ENCODE measurements at places on chromosomes 1 and 21.

GRCh38 chr1:2269193-2269921 is 41.2 kb downstream of the SKI start:
- DNase-seq, result no peak

DNA sequence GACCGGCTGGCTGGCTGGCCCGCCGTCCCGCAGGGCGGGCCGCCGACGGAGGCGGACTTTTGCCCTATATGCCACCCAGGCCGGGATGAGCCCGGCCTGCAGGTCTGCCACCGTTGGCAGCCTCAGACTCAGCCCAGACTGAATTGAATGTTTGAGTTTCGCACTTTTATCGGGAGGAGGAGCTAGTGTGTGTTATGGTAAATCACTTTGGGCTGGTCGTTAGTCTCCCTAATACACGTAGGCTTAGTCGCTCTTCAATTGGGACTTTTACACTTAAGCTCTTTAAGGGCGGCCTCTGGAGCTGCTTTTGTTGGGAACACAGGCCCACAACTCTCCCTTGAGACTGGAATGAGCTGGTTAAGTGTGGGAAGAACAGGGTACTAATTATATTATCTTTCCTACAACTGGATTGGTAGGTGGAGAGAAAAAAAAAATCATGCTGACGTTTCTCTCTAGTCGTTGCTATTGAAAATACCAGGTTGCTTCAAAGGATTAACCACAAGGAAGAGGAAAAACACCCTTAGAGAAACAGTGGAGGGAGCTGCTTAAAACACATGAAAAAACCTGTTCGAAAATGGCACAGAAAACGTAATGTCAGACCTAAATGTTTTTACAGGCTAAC is 1.4 kb upstream of the IRF2BP2 start:
- DNase-seq, result peak; percentile 79

- DNase-seq, result peak; percentile 64
Observed at GRCh38 chr21:34845521-34846451, 177.0 kb downstream of the CLIC6 start.

- DNase-seq, result no peak
Observed at GRCh38 chr1:187078916-187079315, 250.2 kb downstream of the PLA2G4A start.

DNA sequence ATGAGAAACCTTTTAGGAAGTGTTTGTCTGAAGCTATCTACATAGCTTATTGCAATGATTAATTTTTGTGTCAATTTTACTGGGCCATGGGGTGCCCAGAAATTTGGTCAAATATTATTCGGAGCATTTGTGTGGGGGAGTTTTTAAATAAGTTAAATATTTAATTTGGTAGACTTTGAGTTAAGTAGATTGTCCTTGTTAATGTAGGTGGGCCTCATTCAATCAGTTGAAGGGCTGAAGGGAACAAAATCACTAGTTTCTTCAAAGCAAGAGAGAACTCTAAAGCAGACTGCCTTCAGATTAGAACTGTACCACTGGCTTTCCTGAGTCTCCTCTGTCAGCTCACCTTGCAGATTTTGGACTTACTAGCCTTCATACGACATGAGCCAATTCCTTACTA is 1008.6 kb upstream of the ADAMTS5 start:
- no peak for DNase-seq

DNA sequence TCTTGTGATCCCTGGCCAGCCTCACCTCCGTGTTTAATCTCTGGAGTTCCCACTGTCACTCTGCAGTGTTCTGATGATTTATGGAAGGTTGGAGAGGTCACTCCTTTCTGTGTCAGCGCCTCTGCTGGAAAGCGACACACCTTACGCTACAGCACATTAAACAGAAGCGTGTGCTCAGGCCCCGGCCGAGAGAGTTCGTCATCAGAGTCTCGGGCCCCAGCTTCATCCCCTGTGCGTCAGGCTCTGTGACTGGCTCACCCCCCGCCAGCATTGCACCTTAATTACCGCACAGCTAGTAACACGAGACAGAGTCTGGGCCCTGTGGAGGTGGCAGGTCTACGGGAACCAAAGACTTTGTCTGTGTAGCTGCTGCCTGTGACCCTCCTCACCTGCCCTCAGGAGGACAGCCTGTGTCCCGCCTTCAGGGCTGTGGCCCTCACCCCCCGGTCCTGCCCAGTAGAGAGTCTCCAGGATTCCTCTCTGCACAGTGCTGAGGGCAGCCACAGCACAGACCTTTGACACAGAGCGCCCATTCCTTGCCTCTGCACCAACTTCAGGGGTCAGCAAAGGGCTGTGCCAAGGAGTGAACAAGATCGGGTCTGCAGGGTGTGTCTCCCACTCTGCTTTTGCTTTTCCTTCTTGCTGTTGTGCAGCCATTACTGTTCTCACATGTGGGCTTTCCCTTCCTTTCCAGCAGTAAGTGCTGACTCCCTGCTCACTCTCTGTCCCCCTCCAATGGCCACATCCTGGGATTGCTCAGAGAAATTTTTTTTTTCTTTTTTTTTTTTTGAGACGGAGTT is 157.6 kb downstream of the PGBD5 start:
- DNase-seq, result peak; percentile 92

GRCh38 chr1:155622191-155622590 is 12.2 kb downstream of the MSTO1 start:
- DNase-seq, result no peak

DNA sequence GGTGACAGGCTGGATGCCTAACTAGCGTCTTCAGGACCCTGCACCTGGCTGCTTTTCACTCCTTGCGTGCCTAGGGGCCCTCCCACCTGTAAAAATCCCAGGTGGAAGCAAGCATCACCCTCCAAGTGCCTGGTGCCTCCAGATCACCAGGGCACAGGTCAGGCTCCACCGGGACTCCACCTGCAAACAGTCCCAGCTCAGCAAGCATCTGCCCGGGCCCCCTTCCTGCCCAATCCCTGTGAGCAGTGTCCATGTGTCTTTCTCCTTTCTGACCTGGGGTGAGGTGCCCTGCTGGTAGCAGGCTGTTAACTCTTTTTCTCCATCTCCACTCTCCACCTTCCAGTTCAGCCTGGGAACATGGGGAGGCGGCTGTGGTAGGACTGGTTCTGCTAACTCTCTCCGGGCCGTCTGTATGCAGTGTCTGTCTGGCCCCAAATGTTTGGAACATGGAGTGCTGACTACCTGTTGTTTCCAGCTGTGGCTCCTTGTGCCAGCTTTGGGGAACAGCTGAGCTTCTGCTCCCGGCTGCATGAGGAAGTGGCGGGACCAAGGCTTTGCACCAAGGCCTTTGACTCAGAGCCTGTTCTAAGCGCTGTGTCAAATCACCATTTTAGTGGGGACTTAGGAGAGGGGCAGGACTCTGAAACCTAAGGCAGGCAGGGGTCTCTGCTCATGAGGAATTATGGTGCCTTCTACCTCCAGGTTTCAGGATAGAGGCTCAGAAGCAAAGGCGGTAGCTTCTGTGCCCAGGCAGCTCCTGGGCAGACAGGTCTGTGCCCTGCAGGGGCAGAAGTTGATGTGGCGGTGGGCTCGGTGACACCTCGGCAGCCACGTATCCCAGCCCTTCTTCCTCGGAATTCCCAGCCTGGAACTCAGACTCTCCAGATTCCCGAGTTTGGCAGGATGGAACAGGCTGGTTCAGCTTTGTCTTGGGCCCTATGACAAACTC is 5.5 kb downstream of the GPR137B start:
- DNase-seq, result no peak

DNA sequence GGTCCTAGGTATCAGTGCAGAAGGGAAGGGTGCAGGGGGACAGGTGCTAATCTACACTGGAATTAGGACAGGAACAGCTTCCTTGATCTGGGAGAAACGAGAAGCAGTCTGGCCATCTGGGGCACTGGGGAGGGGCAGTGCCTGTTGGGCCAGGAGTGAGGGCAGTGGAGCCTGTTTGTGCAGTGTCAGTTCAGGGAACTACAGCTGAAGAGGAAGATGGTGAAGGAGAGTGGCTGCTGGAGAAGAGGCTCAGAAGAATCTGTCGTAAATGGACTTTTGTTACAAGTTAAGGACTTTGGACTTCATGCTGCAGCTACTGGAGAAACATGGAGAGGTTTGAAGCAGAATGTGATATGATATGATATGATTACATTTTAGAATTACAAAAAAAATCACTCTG is 3.2 kb upstream of the TNFSF4 start:
- DNase-seq, result no peak

DNA sequence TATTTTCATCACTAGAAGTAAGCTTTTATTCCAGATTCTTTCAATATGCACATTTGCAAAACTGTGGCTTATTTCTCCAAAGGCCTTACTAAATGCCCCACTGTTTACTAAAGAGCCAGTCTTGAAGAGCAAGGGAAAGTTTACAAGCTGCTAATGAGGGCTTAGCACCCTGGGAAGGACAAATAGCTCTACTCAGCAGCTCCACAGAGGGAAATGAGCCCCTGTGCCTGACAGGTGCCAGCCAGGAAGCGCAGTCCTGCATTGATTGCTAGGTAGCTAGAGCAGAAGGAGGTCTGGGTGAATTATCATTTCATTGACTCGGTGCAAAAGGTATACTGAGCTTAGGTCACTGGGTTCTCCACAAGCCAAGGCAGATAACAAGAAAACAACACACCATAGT is 307.0 kb downstream of the SETD4 start:
- DNase-seq, result no peak

DNA sequence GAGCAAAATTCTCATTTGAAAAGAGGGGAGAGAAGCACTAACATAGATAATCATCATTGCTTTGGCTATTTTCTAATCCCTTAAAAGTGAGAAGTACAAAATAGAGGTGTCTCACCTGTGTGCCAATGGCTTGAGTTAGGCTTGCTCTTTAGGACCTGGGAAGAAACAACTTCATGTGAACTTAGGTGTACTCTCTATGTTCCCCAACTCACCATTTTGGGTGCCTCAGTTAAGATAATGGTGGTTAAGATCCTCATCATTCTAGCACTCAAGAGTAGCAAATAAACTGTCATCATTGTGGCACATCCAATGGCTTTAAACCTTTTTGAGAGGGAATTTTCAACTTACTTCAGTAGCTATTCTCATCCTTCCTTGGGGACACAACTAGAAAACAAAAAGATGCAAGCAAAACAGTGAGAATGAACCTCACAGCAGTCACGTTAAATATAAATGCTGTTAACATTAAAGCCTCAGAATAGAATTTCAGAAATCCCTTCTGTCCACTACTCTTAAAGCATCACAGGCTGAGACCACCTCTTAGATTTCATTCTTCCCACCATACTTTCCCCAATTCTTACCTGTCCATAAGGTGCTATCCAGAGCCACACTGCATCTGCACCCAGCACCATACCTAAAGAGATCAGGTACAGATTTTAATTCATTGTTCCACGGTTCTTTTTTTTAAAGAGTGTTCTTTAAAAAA is 1.2 kb downstream of the GAS5 start:
- DNase-seq, result no peak

DNA sequence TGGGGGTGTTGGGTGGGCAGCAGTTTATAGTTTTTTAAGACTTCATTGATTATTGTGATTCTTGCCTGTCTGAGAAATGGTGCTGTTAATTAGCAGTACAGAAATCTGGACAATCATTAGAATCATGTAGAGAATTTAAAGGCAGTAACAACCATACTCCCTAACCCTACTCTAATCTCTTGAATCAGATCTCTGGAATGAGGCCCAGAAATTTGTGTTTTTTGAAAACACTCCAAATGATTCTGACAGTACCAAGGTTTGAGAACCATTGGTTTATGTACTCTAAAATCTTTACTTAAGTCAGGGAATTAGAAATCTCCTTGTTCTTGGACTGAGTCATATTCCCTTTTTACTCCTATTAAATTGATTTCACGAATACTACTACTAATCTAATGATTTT is 24.0 kb downstream of the FNBP1L start:
- DNase-seq, result no peak

DNA sequence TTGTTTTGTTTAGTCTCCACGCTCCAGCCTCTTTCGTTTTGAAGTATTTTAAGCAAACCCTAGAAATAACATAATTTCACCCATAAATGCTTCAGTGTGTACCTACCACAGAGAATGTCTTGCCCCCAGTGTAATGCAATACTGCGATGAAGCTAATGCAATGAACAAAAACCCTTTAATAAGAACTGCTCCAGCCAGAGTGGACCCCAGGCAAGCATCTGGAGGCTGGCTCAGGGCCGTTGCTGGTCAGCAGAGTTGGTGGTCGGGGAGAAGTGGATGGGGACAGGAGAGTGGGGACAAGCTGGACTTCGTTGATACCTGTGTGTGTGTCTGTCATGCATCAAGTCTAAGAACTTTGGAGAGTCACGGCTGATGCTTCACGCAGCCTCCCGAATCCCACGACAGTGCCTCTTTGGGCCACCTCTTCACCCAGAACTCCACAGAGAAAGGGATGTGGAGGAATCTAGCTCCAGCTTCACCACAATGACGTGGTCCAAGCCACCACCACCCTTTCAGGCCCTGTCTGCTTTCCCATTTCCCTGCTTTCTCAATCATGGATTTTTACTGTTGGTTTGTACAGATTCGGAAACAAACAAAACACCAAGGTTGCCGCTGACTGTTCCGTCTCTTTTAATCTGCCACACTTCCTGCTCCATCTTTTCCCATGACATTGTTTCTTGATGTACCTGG is 108.6 kb upstream of the ERRFI1 start:
- DNase-seq, result no peak

DNA sequence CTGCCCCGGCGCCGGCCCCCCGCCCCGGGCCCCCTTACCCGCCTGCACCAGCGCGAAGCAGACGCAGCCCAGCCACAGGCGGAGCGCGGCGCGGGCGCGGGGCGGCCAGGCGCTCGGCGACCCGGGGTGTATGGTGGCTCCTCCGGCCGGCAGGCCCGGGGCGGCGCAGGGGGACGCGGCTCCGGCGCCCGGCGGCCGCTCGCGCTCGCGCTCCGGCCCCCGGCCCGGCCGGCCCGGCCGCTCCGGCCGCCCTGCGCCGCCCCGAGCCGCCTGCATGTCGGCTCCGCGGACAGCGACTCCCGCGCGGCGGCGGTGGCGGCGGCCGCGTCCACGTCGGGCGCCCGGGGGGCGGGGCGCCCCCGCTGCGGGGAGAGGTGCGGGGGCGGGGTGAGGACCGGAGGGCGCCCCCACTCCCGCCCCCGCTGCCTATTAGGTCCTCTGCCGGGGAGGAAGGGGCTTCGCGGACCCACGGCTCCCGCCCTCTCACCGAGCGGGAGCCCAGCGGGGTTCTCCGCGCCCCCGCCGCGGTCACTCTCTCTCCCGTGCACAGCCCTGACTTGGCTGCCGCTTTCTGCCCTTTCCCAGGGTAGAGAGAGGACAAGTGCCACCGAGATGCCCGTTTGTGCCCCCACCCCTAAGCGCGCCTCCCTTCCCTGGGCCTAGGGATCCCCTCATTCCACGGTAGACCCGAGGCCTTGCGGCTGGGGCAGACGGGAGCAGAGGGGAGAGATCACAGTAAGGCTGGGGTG is at the start of gene FNDC5:
FNDC5 (minus strand) TSS at position 298 of the 749 bp plus-strand sequence.
- no peak for DNase-seq

GRCh38 chr1:153547560-153548551 is 1.2 kb downstream of the S100A3 start:
- DNase-seq, result no peak

GRCh38 chr1:60227601-60228000 is 154.0 kb upstream of the C1orf87 start:
- DNase-seq, result no peak

DNA sequence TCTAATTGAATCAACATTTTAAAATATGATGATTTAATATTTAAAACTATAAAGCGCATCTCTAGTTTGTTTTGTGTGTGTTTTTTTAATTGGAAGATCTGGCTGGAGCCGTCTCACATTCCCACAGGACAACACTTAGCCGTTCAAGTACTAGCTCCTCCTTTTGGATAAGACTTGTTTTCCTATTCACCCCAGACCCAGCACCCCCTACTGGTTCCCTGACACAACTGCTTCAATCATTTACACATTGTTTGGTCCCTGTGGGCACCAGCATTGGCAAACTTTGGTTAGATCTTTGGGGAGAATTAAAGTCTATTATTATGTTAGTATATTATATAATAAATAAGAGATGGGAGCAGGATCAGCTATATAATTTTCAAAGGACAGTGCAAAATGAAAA is 34.5 kb downstream of the TYW3 start:
- no peak for DNase-seq
